ENCODE measurements at places on chromosomes 7 and 10.

DNA sequence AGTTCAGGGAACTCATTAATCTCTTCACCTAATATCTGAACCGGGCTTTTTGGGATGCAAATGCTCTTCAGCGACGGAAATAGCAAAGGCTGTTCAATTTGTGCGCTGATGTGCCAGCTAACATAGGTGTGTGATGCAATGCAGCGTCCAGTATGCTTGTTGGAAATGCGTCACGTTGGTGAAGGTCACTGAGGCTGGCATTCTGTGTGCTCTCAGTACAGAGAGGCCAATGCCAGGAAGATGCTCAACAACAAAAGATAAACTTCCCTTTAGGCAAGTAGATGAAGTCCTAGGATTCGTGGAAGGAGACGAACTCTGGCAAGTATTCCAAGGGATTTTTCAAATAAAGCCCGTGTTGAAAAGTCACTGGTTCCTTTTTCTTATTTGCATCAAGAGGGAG lies 649.5 kb upstream of the MKI67 start:
- DNase-seq = no peak

DNA sequence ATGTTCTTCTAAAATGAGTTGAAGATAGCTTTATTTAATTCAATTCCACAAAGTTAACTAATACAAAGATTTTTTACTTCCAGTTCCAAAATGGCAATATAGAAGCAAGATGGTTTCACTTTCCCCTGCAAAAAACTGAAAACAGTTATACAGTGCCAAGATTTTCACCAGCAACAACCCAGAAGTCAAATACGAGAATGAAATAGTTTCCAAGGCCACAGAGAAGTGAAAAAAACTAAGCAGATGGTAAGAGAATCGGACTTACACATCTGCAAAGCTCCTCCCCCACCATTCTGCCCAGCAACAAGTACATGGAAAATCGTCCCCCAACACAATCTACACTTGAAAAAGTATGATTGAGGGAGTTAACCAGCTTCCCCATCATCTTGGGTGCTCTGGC lies 30.3 kb upstream of the KEL start:
- no peak for DNase-seq

DNA sequence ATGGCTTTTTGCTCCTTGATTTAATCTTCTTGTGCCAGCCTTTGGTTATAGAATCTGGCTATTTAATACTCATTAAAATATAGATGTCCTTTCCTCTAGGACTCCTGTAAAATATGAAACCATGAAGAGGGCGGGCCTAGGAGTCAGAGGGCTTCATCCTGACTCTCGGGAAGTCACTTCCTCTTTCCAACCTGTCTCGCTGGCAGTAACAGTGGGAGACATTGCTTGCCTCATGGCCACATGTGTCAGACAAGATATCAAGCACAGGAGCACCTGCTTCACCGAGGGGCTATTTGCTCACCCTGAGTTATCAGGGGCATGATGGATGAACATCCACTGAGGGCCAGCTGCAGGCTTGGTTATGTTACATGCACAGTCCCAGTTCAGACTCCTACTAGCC lies 31.0 kb downstream of the SLIT1 start:
- no peak for DNase-seq

DNA sequence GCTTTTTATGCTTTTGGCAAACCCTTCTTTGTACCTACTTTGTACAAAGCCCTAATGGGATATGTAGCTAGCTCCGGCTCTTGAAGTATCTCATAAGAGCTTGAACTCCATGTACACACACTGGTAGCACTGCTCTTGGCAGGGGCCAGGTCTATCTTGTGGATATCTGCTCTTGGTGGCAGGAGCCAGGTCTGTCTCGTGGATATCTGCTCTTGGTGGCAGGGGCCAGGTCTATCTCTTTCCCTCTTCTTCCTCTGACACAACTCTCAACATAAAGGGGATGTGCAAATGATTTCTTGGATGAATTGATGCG lies 91.9 kb downstream of the WNT2 start:
- no peak for DNase-seq

- DNase-seq = no peak
Measured at GRCh38 chr10:10927608-10928007, 90.1 kb upstream of the CELF2 start.

All from stimulated activated CD4-positive, alpha-beta T cell treated with anti-CD3 and anti-CD28 coated beads, Interleukin-15, amount 100 ng/mL, for 24 hours (primary cell).